ENCODE measurements at places on chromosomes 5 and 9.
A peak's percentile ranks its signal among the peaks of the same experiment; 100 is the strongest.

DNA sequence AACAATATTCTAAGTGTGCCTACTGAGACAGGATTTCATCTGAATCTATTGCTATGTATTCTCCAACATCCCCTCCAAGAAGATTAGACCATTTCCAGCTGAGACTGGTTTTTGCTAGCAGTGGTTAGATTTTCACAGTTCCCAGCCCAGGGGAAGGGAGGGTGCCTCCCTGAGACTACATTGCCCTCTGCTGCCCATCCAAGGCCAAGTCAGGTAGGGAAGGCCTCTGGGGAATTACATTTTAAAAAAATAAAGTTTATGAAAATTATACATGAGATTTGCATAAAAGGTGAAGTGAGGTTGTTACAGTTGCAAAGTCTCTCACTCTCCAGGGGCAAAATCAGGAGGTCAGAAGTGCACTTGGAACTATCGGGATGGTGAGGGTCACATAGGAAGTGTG, 28.0 kb upstream of the SYK start:
- DNase-seq, result no peak

DNA sequence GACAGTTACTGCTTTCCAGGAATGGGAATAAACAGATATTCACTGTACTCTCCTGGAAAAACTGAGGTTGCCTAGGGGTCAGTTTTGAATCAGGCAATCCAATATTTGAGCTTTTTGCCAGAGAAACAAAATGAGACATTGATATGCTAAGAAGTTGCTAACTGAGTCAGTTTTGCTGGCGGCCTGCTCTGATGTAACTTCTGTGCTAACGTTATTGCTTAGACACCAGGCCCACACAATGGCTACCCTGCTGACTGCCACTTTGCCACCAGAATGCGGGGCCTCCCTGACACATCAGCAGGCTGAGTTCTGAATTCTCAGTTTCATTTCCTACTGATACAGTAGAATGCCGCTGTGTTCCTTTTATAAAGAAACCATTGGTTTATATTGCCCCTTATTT, 18.2 kb upstream of the ZNF618 start:
- no peak for DNase-seq

DNA sequence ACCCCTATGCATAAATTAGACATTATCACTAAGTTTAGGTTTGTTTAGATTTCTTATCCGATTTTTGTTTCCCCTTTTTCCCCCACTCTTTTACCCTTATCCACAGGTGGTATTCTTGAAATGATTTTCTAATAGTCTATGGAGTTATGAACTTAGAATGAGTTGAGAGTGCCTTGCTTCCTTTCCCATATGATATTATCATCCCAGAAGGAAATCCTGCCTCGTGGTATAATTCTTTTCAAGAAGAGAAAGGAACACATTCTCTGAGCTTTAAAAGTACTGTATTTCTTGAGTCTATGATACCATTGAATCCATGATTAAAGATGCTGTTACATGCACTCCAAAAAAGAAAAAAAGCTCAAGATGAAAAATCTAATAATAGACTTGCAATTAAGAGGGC, 76.9 kb upstream of the ADAMTSL1 start:
- DNase-seq, result no peak

DNA sequence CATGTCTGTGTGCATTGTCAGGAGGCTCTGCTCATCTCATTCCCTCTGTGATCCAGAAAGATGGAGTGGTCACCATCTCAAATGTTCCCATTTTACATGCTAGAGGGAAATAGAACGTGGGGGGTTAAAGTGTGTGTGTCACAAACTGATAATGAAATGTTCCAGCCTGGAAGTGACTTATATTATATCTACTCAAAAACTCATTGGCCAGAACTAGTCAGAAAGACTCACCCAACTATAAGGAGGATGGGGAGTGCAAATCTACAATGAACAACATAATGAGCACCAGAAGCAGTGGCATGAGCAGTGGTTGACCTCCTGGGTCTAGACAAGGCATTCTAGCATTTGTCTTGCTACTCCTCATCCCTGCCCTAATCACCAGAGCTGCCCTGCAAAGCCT, 81.0 kb downstream of the HTR4 start:
- DNase-seq, result no peak

- no peak for DNase-seq
These were observed 814.2 kb upstream of the ZNF608 start for GRCh38 chr5:125560476-125561225.

DNA sequence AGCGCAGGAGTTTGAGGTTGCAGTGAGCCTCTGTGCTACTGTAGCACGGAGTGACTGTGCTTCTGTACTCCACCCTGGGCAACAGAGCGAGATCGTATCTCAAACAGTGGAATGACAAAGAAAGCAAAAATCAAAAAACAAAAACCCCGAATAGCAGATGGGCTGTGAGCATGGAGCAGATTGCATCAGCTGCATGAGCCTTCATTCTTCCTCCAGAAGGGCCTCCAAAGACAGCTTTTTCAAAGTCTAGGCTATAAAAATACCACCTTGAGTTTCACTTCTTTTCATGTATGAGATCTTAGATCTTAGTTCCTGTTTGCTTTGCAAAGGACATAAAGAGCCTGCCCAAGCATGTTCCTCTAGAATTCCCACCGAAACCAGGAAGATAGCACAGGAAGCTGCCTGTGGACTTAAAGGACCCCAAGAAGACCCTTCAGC, 15.0 kb upstream of the HSPB3 start:
- no peak for DNase-seq

DNA sequence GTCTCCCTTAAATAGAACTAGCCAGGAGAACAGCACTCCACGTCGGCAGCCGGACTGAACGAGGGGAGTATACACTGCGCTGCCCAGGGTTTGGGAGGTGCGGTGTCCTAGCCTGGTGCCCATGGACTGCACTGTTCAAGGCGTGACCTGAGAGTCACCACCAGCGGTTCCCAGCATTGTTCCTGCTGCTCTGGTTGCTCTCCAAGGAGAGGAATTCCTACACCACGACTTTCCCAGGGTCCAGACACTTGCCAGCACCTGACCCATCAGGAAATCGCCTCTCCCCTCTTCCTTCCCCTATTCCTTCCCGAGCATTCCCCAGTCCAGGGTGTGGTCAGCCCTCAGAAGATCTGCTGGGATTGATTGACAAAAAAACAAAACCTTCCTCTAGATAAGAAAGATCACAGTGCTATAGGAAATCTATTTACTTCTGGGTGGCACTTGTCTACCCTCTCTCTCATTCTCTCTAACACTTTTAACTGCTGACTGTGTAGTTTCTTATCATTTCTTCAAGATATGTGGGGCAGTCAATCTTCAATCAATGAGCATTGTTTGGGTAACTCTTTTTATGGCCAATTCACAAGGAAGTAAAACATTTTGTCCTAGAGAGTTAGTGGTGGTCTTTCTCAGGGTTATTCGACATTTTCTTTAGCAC, 297.8 kb upstream of the ACTBL2 start:
- no peak for DNase-seq

DNA sequence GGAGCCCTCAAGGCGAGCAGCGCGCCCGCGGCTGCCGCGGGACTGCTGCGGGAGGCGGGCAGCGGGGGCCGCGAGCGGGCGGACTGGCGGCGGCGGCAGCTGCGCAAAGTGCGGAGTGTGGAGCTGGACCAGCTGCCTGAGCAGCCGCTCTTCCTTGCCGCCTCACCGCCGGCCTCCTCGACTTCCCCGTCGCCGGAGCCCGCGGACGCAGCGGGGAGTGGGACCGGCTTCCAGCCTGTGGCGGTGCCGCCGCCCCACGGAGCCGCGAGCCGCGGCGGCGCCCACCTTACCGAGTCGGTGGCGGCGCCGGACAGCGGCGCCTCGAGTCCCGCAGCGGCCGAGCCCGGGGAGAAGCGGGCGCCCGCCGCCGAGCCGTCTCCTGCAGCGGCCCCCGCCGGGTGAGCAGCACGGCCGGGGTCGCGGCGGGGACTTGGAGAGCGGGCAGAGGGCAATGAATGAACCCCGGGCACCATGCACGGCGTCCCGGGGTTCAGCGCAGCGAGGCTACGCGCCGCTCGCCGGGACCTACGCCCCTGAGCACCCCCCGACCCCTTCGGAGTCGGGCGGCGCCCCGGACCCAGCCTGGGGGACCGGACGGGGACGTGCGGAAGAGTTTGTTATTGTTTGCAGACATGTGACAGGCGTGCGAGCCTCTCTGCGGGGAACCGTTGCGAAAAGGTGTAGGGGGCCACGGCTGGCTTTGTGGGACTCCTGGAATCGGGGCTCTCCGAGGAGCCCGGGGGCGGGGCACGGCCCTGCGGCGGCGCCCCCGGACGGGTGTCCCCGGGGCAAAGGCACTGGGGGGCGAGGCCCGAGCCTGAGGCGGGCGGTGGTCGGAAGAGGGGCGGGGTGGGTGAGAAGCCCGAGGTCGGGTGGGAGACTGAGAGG, 553 bp downstream of the MAP3K1 start:
- no peak for DNase-seq

- DNase-seq, result no peak
These were observed 234.6 kb downstream of the CACNA1B start for GRCh38 chr9:138112090-138112748.

- DNase-seq, result no peak
These were observed 230.3 kb upstream of the TBCA start for GRCh38 chr5:78006449-78006848.

DNA sequence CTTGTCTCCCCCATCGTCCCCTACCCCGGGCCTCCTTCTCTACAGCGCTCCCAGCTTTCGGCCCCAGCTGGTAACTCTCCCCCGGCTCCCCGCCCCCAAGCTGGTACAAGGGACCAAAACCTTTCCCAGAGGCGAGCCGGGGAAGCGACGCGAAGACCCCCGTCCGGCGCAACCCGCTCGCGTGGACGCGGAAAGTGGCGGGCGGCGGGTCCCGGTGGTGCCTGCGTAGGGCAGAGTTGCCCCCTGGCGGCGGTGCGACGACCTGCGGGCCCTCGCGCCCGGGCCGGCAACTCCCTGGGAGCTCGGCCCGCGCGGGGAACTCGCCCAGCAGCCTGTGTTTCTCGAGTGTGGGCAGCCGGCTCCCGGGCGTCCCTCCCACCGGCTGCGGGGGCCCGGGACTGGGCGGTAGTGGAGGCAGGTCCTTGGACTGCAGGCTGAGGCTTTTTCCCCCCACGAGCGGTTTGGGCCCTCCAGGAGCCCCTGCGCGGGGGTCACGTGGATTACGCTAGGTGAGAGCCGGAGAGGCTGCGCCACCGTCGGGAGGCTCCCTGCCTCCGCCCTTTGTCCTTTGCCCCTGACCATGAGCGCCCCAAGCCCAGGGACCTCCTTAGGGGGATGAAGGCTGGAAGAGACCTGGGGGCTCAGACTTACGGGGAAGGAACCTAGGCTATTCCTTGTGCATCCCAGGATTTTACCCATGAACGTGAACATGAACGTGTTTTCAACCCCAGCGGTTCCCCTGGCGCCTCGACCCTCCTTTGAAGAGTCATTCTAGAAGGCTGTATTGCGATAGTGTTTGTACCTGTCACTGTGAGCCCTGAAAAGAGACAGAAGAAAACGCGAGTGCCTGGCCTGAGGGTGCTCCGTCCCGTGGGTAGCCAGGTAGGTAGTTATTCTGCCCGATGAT, 2.9 kb upstream of the FOXD1 start:
- DNase-seq, result no peak

DNA sequence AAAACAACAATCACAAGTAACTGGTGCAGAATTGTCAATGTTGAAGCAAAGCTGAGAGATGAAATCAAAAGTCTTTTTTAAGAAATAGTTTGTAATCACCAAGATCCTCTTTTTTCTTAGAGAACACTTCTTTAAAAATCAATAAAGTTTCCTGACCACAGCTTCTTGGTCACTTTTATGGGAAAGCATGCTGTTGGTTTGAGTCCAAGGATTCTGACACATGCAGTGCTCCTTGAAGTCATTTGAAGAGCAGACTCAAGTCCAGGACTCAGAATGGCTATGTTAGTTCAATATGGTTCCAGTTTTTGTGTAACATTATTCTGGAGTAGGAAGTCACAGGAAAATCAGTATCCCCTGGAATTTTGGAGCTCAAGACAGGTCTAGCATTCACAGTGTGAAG, 480.6 kb downstream of the NR2F1-AS1 start:
- DNase-seq, result no peak

- DNase-seq, result no peak
These were observed 25.4 kb upstream of the SUB1 start for GRCh38 chr5:32559921-32560320.

GRCh38 chr9:71048280-71048679, 73.1 kb downstream of the TRPM3 start:
- DNase-seq, result no peak

- peak; percentile 17 for DNase-seq
These were observed 212.5 kb downstream of the GAS1 start for GRCh38 chr9:86734771-86735170.

GRCh38 chr5:10898514-10898913, 137.5 kb upstream of the DAP start:
- DNase-seq, result no peak

- DNase-seq, result peak; percentile 19
These were observed 132.4 kb downstream of the ROR2 start for GRCh38 chr9:91817493-91818224.

GRCh38 chr5:173670791-173671120, 54.3 kb upstream of the BOD1 start:
- no peak for DNase-seq

- DNase-seq, result peak; percentile 51
These were observed 950 bp upstream of the FNBP1 start for GRCh38 chr9:130043654-130044623.

DNA sequence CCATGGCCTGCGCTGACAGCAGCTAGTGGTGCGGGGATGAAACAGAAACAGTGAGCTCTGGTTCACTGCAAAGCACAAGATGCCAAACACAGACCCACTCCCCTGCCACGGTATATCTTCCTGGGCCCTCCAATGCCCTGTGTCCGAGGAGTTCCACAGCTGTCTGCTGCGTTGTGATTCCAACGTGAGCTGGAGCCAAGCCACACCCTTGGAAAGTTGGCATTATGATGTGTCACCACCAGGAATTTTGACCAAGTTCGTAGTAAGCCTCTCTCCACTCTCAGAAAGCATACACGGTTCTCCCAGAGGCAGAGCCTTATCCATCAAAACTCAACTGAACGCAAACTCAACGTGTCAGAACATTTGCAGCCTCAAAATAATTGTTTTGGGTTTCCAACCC, 55.6 kb downstream of the MACROH2A1 start:
- no peak for DNase-seq

GRCh38 chr5:33976307-33976706, 8.2 kb downstream of the SLC45A2 start:
- DNase-seq, result no peak

DNA sequence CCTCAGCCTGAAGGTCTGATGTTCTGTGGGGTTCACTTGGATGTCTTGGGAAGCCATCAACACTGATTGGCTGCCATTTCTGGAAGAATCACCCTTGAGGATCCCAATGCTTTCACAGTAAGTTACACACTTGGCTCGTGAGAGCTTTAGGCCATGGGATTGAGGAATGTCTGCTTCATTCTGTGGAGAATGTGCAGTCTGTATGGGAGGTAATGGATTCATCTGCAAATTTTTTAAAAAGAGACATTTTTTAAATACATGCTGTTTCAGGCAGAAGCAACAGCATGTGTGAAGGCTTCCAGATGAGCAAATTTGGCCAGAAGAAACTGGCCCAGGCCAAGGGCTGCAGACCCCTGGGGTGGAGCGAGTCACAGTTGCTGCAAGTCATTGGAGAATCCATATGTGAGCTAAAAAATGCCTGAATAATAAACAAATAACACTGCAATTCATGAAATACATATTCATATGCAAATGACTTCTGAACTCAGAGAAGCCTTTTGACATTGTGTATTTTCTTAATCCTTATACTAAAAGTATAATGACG, 146.3 kb upstream of the RASEF start:
- DNase-seq, result no peak

GRCh38 chr5:55033568-55033967, 9.5 kb downstream of the GZMK start:
- DNase-seq, result no peak

- no peak for DNase-seq
These were observed 40.3 kb upstream of the BARHL1 start for GRCh38 chr9:132541870-132542830.

Measured in hepatic stellate cell (primary cell).